ENCODE measurements at places on chromosomes 4 and X.

DNA sequence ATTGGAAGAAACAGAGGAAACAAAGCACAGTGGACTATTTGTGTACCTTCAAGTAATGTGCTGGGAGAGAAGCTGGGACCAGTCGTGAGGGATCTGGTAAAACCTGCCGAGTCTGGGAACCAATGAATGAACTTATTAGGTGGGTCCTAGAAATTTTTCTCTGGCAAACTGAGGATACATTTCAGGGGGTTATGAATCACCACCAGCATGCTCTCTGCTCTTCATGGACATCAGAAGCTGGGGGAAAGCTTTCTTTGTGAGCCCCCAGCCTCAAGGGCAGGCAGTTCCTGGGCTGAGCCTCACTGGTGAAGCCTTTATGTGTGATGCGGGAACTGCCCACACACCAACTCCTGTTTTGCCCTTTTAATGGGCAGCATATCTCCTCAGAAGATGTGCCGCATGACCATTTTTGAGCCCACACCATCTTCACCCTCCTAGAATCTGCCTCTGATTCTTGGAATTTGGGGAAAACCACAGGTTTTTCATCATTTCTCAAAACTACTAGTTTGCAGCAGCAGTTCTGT, 95.4 kb upstream of the ENPP6 start:
- DNase-seq: peak; percentile 52

DNA sequence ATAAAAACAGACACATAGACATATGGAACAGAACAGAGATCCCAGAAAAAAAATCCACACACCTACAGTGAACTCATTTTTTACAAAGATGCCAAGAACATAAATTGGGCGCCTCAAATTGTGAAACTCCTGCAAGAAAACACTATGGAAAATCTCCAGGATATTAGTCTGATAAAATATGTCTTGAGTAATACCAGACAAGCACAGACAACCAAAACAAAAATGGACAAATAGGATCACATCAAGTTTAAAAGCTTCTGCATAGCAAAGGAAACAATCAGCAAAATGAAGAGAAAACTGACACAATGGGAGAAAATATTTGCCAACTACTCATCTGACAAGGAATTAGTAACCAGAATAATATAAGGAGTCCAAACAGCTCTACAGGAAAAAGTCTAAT, 337.3 kb upstream of the DIPK2B start:
- no peak for DNase-seq

DNA sequence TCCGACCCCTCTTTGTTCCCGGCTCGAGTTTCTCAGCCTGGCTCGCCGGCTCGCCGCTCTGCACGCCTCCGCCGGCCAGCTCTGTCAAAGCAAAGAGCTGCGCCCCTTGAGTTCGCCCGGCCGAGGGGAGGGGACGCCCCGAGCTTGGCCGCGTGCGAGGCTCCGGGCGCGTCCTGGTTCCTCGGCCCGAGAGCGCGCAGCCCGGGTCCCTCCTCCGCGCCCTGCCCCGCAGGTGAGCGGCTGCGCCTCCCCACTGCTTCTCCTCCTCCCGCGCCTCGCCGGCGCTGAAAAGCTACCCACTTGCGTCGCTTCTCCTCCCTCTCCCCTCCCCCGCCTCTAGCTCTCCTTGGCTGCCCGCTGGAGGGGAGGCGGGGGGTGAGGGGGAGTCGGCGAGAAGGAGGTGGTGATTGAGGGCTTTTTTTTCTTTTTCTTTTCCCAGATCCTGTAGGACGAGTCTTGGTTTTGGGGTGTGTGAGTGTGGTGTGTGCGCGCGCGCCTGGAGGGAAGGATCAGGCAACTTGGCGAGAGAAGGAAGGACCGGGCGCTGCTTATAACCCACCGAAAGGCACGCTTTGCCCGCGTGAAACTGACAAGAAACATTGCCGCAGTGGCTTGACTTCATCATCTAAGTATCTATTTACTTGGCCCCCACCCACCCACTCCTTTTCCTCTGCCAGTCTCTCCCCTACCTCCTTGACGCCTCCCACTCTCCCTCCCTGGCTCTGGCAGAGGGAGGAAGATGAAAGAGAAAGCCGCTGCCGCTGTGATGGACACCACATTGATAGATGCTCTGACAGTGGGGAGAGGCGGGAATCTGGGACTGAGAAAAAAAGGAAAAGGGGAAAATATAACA, at the start of gene LEF1:
LEF1 (minus strand) TSS at position 262 of the 853 bp plus-strand sequence. CDS start 1,165 bp downstream, outside the sequence.
- peak; percentile 65 for DNase-seq

- DNase-seq: no peak
These were observed 10.4 kb downstream of the HAUS7 start for GRCh38 chrX:153459986-153460385.

GRCh38 chr4:128862608-128863311, 53.3 kb downstream of the JADE1 start:
- DNase-seq: peak; percentile 31

DNA sequence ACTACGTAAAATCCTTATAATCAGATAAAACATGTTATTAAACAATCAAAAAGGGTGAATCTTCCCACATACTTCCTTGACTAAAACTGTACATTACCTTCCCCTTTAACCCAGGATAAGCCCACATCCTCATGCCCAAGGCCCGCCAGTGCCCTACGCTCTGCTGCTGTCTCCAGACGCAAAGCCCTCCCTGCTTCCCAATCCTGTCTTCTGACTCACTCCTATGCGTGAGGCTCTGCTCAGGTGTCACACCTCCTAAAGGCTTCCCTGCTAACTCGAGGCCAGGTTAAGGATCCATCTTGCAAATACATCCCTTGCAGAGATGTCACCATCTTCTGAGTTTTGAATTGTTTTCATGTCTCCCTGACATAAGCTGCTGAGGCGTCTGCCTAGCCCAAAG, 61.6 kb downstream of the STX18 start:
- DNase-seq: no peak

DNA sequence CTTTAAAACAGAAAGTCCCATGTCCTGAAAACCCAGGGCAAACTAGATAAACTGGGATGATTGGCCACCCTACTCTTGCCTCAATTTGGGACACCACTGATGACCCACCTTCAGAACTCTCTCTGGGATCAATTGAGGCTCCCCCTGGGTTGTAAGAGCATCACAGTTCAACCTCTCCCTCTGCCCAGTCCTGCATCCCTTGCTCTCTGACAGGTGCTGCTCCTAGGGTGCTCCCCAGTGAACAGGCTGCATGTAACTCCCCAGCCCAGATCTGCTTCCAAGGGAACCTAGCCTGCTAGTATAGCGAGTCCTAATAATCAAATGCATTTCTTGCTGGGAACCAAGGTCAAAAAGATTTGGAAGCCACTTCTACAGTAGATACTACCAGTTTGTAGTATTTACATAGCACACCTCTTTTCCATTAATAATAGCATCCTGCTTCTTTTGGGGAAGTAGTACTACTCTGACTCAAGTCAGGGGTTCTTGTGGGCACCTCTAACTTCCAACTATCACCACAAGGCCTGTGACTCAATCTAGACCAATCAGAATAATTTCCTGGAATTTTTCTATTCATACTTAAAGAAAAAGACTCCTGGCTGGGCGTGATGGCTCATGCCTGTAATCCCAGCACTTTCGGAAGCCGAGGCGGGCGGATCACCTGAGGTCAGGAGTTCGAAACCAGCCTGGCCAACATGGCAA, 42.1 kb upstream of the SPINK2 start:
- DNase-seq: peak; percentile 35

DNA sequence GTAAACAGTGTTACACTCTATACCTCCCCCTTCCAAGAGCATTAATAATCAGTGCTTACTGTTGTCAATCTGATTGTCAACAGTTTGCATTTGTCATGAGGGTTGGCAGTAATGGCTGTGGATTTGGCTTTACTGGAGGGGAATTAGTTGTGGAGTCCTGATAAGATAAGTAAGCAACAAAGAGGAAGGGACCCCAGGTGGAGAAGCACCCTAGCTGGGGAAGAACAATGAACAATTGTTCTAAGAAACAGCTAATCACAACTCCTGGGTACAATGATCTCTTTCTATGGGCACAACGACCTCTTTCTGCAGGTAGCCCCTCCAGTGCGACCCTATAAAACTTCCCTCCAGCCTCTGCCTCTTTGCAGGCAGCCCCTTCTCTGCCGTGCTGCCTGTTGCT, 53.2 kb upstream of the CDKN2AIP start:
- no peak for DNase-seq

GRCh38 chr4:71570492-71570891, 213.4 kb downstream of the GC start:
- no peak for DNase-seq

GRCh38 chr4:168999809-169000208, 10.2 kb downstream of the CBR4 start:
- no peak for DNase-seq

- no peak for DNase-seq
These were observed 694.4 kb upstream of the POU3F4 start for GRCh38 chrX:82813671-82814078.

DNA sequence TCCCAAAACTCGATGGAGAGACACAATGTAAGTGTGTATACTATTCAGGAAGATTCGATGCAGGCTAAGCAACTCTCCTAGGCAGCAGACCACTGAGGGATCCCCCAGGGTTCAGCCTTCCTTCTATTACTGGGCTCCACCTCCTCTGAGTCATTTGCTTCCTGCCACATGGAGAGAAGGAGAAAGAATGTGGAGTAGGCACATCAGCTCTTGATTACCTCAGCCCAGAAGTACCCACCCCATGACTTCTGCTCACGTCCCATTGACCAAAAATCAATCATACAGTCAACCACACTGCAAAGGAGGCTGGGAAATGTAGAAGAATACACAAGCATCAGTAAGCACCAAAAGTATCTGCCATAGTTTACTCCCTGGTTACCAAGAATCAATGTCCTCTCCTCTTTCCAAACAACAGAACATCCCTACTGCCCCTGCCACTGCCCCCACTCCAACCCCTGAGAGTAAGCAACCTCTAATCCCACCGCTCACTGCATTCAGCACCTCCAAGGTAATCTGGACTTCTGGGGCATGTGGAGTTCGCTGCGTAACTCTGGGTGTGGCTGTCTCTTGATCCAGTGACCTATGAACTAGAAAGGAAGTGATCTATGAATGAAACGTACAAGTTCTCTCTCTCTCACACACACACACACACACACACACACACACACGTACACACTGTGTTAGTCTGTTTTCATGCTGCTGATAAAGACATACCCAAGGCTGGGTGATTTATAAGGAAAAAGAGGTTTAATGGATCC, 91.2 kb upstream of the C1QTNF7 start:
- no peak for DNase-seq
